ENCODE measurements at places on chromosomes 7 and 10.

DNA sequence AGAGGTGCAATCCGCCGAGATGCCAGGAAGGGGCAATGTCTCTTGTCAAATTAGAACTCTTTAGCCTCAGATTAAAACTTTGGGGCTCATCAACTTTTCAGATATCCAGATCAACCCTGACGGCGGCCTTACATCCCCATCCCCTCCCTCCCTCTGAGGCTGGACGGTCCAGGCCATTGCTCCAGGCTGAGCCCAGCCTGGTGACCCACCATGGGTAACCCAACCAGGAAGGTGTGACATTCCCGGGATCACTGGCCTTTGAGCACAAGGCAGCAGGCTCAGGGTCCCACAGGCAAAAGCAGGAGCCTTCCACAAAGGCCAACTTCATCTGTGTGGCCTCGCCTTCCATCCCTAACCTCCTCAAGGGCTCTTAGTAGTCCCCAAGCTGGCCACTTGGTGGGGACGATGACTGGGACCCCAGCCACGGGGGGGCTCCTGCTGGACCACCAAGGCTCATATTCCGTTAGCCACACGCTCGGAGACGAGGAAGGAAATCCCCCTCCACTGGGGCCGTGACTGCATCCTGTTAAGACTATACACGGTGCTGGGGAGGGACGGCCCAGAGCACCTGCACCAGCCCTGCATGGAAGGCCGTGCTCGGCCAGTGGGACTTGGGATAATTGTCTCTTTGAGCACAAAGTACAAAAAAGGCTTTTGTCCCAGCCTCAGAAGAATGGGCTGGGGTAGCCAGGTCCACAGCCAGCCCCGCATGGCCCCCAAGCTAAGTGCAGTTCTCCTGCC, 62.8 kb downstream of the ZRANB1 start:
- DNase-seq = no peak

- no peak for DNase-seq
These were observed 373.6 kb upstream of the LRGUK start for GRCh38 chr7:133753513-133753912.

DNA sequence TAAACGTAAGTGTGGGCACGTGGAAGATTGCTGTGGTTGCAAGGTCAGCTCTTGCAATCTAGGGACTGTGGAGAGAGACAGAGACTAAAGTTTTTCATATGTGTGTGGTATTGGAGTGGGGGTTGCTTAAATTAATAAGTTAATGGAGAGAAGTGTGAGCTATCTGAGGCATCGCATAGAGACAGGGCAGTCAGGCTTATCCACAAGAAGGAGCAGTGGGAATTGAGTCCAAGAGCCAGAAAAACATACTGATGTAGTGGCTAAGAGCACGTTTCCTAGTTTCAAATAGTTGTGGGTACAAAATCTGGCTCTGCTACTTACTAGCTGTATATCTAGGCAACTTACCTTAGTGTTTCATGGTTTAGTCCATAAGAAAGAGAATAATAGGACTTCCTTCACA, 65.8 kb downstream of the SORCS3 start:
- DNase-seq = no peak

DNA sequence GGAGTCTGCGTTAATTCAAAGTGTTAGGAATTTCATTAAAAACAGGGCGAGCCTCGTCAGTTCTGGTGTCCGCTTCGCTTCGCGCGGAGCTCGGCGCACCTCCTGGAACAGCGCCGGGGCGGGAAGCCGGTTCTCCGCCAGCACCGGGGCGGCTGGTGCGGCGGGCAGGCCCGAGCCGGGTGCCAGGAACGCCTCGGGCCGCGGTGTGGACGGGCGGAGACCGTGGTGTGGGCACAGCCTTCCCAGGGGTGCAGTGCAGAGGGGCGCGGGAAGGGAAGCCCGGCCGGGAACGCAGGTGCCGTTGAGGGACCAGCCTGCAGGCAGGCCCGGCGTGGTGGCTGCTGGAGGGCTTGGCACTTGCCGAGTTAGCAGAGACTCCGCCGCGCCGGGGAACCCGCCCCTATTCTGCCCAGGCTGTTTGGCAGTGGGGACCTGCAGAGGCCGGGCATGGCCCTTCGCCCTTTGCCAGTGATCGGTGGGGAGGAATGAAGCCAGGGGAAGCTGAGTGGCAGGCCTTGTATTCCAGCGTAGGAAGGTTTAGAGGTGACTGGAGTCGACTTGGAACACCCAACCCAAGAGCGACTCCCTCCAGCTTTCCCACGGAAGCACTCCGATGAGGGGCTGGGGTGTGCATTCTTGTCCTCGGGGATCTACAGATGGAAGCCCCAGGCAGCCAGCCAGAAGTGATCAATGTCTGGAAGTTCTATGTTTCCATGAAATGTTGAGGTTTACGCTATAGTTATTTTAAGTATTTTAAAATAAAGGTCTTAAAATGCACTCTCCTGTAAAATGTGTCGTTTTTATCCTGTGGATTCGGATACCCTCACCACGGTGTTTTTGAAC, 945 bp upstream of the RHEB start:
- DNase-seq = no peak

GRCh38 chr7:128742206-128742605, 3.0 kb downstream of the CALU start:
- DNase-seq = no peak

DNA sequence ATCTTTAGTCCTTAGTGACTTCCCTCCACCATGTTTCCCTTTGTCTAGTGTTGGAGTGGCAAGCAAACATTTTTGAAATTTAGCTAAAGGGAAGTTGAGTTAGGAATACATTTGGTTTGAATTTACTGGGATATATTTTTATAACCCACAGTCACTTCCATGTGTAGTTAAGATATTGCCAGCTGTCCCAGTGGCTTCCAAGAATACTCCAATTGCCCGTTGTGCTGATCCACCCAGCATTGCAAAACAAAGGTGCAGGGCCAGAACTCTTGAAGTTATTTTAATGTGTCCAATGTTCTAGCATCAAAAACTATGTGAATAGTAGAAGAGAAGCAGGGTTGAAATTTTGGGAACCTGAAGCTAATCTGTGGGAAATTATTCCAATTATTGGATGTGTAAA, 2.5 kb upstream of the P4HA1 start:
- DNase-seq = no peak

DNA sequence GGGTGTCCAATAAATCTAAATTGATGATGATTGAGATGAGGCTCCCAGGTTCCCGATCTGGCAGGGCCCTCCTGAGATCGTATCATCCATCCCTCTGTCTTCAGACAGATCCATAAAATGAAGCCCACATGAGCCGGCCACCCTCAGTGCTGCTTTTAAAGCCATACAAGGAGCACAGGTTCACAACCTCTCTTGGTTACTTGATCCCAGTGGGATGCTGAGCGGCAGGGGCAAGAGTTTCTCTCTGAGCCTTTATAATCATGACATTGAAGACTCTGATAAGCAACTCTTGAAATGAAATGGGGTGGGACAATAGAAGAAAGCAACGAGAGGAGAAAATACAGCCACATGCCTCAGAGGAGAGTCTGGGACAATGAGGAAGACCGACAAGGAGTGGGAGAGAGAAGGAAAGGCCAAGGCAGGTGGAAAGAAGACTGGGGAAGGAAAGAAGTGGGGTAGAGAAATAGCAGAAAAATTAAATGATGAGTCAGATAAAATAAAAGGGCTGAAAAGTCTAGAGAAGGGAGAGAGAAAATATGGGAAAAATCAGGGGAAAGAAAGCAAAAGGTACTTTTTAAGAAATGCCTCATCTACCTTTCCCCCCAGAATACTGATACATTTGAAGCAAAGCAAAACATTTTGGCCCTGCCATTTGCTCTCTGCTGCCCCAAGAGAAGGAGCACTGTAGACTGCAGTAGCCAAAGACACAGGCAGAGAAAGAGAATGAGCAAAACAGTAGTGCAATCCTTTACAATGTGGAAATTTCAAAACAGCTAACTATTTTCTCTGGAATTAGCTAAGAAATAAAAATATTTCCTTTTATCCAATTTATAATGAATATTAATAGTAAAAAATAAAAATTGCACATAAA, 14.6 kb downstream of the GBX1 start:
- DNase-seq = no peak

- peak; percentile 60 for DNase-seq
These were observed 8.5 kb downstream of the SP8 start for GRCh38 chr7:20778063-20778721.

- no peak for DNase-seq
These were observed 376.9 kb downstream of the LRRTM3 start for GRCh38 chr10:67302701-67303100.

DNA sequence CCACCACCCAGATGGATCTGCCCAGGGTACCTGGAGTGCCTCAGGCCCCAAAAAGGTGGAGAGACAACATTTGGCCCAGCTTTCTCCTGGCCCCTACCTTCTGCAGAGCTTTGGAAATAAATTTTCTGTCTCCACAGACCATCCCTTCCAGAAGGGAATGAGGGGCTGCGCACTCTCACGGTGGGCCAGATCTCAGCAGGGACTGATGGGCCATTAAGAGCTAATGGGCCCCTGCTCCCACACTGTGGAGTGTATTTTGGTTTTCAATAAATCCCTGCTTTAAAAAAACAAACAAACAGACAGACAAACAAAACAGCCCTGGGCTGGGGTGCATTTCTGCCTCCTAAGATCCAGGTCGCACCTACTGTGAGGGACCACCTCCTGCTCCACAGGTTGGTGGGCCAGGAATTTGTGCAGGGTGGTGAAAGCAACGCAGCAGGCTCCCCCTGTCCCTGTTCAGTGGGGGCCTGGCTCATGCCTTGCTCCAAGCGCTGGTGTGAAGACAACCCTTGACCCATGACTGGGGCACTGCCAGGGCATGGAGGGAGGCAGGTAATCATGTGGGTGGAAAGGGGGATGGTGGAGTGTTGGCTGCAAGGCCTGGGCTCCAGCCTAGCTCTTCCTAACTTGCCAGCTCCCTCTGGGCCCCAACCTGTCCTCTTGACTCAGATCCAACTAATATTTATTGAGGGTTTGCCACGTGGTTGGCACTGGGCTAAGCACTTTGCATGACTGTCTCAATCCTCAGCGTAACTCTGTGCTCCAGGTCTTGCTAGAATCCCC, 88.5 kb downstream of the COL13A1 start:
- DNase-seq = no peak

DNA sequence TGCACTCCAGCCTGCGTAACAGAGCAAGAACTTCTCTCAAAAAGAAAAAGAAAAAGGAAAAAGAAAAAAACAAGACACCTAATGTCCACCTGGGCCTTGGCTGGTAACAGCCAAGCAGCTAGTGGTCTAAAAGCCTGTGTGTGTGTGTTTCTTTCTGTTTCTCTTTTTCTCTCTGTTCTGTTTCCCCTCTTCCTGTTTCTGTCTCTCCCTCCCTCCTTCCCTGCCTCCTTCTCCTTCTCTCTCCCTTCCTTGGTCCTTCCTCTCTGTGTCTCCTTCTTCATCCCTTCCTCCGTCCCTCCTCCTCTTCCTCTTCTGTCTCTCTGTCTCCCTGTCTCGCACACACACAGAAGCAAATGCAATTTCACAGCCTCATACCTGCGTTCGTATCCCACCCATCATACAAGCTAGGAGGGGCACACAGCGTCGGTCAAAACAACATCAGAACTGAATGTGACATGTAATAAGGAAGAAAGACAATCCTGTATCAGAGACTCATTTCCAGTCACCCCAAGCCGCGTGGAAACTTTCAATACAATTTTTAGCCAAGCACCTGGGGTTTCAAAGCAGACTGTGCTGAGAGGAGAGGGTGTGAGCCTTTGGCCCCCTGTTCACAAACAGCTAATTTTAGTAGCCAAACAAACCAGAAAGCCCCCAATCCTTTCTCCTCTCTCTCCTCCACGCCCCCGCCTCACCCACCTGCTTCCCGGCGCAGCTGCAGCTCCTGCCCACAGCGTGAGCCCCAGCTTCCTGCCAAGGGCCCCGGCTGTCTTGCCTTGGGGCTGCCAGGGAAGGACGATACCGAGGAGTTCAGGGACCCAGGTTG, 50.2 kb upstream of the GNA12 start:
- no peak for DNase-seq

DNA sequence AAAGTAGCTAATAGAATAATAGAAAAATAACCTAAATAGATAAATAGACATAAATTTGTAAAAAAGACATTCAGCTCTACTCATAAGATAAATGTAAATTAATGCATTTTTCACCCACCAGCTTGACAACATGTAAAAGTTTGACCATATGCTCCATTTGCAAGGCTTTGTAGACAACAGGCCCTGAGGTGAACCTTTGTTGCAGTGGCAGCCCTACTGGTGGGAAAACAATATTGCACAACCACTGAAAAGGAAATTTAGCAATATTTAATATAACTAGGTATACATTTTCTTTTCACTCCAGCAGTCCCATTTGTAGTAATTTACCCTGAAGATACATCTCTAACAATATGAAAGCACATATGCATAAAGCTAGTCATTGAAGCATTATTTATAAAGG, 39.0 kb upstream of the ADRA2A start:
- no peak for DNase-seq

- DNase-seq = no peak
These were observed 10.6 kb downstream of the VIM start for GRCh38 chr10:17238445-17239291.

GRCh38 chr10:28952523-28952922, 275.2 kb downstream of the BAMBI start:
- no peak for DNase-seq

DNA sequence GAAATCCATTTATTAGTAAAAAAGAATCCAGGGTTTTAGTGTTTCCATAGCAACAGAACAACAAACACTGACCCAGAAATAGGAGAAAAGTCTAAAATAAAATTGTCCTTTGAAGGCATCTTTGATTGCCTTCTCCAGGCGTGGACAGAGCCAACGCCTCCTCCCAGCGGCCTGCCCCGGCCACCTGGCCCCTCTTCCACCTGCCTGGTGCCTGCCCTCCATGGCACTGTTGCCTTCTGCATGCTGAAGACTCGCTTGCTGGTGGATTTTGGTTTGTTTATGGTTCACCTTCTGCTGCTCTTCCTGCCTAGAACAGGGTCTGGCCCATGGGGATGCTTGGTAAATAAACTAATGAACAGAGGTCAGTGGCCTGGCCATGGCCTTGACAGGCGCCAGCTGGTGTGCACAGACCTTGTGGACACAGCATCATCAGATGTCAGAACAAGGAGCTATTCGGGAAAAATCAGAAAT, 107.4 kb downstream of the DYNC2I1 start:
- no peak for DNase-seq

DNA sequence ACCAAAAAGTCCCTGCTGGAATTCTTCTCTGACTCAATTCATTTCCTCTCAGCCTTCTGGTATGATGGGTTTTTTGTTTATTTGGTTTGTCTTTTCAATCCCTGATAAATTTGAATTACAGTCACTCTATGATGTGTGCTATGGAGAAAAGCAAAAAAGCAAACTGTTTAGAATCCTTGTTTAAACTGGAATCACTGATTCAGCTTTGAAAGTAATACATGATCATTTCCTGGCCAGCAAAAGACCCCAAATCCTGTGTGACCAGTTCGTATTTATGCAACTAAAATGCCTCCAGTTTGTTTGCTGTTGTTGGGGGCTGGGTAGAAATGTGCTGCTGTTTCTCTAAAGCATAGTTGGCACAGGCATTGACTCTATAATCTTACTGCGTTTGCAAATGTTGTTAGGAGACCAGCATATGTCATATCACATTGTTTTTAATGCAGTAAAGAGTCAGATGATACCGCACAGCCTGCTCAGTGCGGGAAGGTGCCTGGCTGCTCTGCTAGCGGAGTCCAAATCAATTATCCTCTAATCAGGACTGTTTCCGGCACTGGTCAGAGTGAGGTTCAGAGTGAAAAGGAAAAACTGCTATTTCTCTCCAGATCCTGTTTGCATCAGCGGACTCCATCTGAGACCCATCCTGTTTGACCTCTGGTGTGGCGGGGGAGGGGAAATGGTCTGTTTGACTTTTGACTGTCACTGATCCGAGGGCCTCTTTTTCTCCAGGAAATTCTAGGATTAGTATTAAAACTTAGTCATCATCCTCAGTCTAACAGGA, 40.6 kb upstream of the ADD3 start:
- DNase-seq = no peak
